ENCODE measurements at places on chromosomes 1 and 21. TPM values are rescaled to one million over a fixed set of nuclear protein-coding genes. Genes with fewer than 3 reads are reported as not detected.

The PRAMEF27 gene
- not detected for total RNA-seq

The HTR6 gene
- total RNA-seq, result 0.41 TPM

The HSD11B1 gene
- 15.7 TPM for total RNA-seq

The B3GALNT2 gene
- 50.7 TPM for total RNA-seq

The PRKCZ gene
- not detected for total RNA-seq

The TNFSF4 gene
- total RNA-seq, result 5.4 TPM

The ASCL5 gene
- not detected for total RNA-seq

The OLIG2 gene
- not detected for total RNA-seq

The IL23R gene
- not detected for total RNA-seq

The SIK1 gene
- 1.8 TPM for total RNA-seq

DNA sequence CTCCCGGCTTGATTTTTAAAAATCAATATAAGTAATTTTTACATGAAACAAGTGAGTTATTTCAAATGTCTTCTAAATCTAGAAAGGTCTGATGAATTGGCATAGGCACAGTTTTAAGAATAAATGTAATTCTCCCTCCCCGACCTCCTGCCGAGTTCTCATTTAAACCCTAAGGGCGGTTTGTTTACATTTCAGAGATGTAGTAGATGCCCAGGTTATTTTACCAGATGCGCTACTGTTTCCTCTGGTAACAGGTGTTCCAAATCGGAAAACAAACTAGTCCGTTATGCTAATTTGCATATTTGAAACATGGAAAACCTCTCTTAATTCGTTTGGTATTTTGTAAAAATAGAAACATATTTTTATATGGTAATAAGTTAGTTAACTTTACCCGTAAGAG lies 53.8 kb upstream of the CFAP126 start:
- no peak for DNase-seq

DNA sequence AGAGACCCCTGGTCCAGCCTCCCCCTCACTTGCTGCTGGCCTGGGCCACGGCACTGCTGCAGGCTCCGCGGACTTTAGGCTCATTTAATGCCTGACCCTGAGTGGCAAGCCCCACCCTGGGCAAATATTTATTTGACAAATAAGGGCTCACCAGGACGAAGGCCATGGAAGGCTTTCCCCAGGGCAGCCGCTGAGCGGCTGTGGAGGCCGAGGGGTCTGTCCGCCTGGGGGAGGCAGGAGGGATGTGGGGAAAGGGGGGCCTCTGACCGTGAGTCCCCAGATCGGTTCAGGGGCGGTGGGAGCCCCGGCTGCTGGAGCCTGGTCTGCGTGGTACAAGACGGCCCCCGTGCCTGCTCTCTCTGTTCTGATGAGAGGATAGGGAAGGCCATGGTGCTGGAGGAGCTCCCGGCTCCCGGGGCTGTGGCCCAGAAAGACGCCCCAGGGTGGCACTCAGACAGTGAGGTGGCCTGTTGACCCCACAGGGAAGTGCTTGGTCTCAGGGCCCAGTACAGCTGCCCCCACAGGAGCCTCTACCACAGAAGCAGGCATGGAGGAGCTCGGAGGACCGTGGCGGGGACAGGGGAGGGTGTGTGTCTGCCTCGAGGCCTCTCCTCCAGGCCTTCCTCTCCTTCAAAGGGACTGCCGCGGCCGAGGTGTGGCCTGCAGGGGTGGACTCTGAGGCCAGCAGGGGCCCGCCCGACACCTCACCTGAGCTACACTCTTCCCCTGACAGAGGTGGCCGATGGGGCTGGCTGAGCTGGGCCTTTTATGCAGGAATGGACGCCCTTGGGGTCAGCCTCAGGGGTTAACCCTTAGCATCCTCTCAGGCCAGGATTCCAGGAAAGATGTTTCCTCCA lies 9.1 kb upstream of the C1orf159 start:
- no peak for DNase-seq

DNA sequence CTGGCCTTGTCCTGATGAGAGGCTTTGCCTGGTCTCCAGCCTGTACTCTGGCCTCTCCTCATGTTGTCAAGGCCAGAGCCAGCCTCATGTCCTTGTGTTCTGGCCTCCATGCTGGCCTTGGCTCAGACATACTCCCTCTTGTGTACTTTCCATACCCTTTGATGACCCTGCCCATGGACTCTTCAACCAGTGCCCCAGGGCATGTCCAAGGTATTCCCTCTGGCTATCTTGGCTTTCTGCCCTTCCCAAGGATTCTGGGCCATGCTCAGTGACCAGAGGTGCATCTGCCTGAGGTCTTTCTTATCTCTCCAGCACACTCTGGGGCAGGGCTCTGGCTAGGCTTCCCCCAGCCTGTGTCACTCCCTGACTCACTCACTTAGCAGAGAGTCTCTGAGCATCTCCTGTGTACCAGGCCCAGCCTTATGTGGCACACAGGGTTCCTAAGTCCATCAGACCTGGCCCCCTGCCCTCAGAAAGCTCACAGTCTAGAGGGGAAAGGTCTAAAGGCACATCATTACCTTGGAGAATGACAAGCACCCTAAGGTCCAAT lies 141.4 kb upstream of the GRIK3 start:
- DNase-seq, result no peak

- DNase-seq, result no peak
These were observed 216.6 kb upstream of the CSF3R start for GRCh38 chr1:36699113-36699911.

- no peak for DNase-seq
These were observed 79.8 kb downstream of the WDR4 start for GRCh38 chr21:42799516-42799915.

DNA sequence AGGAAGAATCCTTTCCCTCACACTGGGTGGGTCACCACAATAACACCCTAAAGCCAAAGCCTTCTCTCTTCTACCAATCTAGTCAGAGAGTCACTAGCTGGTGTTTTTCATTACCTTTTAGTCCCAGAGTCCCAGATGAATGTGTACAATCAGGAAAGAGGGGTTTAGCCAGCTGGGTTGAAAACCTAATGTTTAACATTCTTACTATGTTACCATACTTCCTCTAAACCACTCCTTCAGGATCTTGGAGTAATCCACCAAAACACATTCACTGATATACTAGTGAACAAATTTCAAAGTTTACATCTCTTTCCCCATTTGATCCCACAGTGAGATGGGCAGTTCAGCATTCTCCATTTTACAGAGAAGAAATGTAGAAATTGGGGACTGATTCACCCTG lies 9.7 kb downstream of the LPAR3 start:
- DNase-seq, result no peak

GRCh38 chr1:181075766-181076350 lies 12.6 kb upstream of the IER5 start:
- DNase-seq, result no peak

DNA sequence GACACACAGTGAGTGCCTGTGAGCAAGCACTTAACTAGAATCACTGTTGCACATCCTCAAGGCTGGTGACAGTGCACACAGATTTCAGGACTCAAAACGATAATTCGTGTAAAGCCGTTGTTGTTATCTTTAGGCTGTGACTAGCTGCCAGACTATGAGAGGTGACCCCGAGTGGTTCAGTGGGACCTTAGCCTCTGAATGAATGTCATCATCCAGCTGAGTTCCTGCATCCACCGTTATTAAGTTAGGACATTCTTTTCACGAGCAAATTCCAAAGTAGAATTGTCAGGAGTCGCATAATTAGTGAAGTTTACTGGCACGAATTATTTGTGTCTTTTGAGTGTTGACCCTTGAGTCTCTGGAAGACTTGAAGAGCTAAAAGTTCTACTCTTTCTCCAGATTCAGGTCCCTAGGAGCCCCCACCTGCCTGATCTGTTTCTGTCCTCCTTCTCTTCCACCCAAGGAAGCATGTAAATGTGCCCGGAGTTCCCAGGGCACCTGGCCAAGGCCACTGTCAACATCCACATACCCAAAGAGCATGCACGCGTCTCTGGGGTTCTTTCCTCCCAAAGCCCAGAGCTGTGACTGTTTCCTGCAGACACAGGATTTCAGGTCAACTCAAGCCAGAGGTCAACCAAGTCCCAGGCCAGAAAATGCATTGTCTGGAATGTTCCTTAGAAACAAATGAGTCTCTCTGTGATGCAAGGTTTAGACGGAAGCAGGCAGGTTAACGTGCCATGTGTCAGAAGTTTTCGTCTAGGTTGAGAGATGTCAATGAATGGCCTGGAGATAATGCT lies 207.2 kb downstream of the TOMM20 start:
- DNase-seq, result no peak

- DNase-seq, result no peak
These were observed 266.8 kb downstream of the NPHP4 start for GRCh38 chr1:5725406-5725805.

DNA sequence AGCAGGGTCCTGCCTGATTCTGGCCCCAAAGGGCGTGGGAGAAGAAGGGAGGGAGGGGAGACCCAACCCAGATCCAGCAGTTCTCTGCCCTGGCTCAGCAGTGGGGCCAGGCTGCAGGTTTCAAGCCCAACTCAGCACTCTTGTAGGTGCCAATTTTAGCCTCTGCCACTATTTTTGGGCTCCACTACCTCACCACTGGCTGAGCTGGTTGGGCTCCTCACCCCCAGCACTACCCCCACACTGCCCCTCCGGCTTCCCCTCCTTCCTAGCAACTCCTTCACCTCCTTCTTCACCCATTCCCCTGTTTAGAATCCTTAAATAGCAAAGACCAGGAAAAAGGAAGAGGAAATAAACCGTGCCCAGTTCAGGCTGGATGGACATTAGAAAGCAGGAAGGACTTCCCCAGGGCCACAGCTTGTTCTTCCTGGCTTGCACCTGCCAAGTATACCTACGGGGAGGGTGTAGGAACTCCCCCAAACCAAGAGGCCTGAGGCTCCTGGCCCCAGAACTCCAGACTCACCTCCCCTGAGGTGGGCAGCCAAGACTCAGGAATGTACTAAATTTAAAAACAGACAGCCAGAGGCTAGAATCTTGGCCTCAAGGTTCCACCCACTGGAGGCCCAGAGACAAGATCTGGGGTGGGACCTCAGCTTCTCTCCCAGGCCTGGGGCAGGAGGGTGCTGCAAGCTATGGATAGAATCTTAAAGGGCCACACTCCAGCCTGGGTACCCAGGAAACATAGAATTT lies 1.4 kb upstream of the ARHGEF2 start:
- no peak for DNase-seq

DNA sequence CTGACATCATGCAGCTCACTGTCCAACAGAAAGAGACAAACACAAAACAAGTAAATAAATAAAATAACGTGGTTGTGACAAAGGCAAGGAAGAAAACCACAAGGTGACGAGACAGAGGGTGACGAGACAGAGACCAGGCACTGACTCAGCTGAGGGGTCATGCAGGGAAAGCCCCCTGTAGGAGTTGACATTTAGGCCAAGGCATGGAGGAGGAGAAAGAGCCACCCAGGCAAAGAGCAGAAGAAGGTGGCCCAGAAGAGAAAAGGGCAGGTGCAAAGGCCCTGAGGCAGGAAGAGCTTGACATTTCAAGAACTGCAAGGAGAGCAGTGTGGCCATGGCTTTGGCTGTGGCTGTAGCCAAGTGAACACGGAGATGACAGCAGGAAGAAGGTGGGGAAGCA lies 65.1 kb upstream of the ID3 start:
- DNase-seq, result no peak

DNA sequence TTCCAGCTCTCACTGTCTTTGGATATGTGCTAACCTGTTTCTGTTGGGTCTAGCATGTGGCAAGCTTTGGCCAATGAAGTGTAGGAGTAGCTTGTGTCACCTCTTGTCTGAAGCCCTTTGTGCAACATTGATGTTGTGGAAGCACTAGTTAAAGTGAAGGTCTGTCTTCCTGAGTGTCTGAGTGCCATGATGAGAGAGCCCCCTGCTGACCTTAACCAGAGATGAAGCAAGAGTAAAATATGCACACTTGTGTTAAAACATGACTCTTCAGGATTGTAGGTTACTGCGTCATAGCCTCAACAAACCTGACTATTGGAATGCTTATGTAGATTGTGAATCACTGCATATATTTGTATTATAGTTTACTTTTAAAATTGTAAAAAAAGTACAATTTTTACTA lies 103.7 kb downstream of the NCAM2 start:
- DNase-seq, result no peak

GRCh38 chr1:41243079-41243385 lies 926 bp upstream of the SCMH1 start:
- DNase-seq, result no peak

- DNase-seq, result no peak
These were observed 86.2 kb downstream of the TRIM11 start for GRCh38 chr1:228320394-228320793.

GRCh38 chr1:203672346-203672745 lies 45.7 kb downstream of the ATP2B4 start:
- DNase-seq, result no peak

Measured in thoracic aorta (tissue), 2 donors.